Neural progenitor cell (in vitro differentiated cells): ENCODE measurements at places on chromosomes 4 and X. TPM values are rescaled to one million over a fixed set of nuclear protein-coding genes. Genes with fewer than 3 reads are reported as not detected.

DNA sequence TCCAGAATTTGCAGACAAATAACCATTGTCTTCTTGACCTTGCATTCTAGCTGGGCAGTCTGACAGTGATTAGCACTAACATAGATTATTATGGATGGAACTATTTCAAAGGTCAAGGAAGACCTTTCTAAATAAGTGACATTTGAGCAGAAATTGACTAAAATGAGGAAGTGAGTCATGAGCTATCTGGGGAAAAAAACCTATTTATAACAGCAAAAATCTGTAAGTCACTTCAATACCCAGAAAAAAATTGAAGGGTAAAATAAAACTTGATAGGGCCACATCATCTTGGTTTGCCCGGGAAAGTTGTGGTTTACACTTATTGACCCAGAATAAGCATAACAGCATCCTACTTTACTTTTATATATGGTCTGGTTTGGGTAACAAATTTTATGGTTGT lies 414.6 kb upstream of the HS3ST1 start:
- no peak for DNase-seq
- no peak overlapping the region for H3K4me3 ChIP-seq
- H3K27me3 ChIP-seq: no peaks in the 10 kb centered on the region
- H3K27ac ChIP-seq: no peak overlapping the region
- no peaks in the 10 kb centered on the region for H3K36me3 ChIP-seq

- H3K36me3 ChIP-seq: no peaks in the 10 kb centered on the region
- no peaks in the 10 kb centered on the region for H3K4me1 ChIP-seq
- H3K4me3 ChIP-seq: no peak overlapping the region
- no peak for DNase-seq
- H3K27me3 ChIP-seq: no peaks in the 10 kb centered on the region
Observed at GRCh38 chrX:12910423-12911121, 4.2 kb downstream of the TLR8 start.

The BMPR1B gene
- 1.4 and 2.7 TPM in 2 replicates for total RNA-seq

The DIPK2B gene
- not detected in 2 replicates for total RNA-seq

The SMIM10L2A gene
- 1.9 and 5.9 TPM in 2 replicates for total RNA-seq

- H3K27me3 ChIP-seq: no peaks in the 10 kb centered on the region
- H3K4me3 ChIP-seq: no peak overlapping the region
- H3K27ac ChIP-seq: no peak overlapping the region
- H3K4me1 ChIP-seq: no peaks in the 10 kb centered on the region
- H3K36me3 ChIP-seq: no peaks in the 10 kb centered on the region
Observed at GRCh38 chrX:63128509-63128908, 222.6 kb downstream of the SPIN4 start.

The MAGEE2 gene
- total RNA-seq: not detected in 2 replicates

DNA sequence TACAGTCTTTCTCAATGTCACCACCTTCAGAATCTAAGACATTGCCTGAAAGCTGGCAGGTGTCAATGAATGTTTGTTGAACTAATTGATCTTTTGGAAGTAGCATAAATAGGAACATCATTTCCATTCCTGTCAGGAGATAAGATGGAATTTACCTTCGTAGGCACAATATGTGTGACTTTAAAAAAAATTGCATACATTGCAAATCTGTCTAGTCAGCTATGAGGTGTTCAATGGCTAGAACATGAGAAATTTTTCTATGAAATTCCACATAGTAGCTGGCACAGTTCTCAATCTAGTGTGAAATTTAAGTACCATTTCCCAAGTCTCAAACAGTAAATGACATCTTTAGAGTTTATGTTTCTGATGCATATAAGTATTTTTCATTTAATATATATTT lies 10.3 kb downstream of the PAGE2 start:
- H3K4me3 ChIP-seq: no peak overlapping the region
- no peak overlapping the region for H3K27ac ChIP-seq
- DNase-seq: no peak
- no peaks in the 10 kb centered on the region for H3K4me1 ChIP-seq

The RAB9B gene
- 2.2 and 2.4 TPM in 2 replicates for total RNA-seq

The FATE1 gene
- not detected in 2 replicates for total RNA-seq

- H3K4me1 ChIP-seq: peaks cover 5% of the 10 kb centered on the region
- no peak overlapping the region for H3K4me3 ChIP-seq
- no peak overlapping the region for H3K27ac ChIP-seq
- no peaks in the 10 kb centered on the region for H3K36me3 ChIP-seq
Observed at GRCh38 chrX:13009273-13009672, 34.4 kb downstream of the TMSB4X start.

DNA sequence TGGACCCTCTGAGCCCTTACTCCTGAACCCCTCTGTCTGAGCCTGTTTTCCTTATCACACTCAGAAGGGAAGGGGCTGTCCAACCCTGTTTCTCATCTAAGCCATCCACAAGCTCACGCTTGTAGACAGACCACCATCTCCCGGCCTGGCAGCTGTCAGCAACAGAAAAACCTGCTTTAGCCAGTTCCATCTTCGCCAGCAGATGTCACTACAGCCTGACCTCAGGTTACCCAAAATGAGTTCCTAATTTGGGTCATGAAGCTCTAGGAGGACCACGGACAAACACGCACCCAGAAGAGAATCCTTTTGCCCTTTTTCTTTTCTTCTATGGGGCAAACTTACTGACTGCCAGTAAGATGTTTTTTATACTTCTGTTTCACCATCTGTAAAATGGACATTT lies 445.4 kb downstream of the BCOR start:
- peaks cover 23% of the 10 kb centered on the region for H3K4me1 ChIP-seq

DNA sequence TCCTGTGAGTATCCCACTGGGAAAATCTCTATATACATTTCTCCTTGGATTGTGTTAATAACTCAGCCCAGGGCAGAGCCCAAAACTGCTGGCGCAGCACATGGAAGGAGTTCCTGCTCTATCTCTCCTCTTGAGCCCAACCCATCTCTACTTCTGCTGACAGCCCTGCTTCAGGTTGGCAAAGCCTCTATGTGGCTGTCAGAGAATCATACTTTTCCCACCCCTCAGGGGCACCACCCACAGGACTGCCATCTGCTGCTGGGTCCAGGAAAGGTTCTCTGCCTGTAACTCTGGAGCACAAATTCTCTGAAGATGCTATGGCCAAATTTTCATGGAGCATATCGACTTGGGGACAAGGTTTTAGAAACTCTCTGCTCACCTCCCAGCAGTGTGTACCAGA lies 278.5 kb upstream of the EMCN start:
- no peaks in the 10 kb centered on the region for H3K36me3 ChIP-seq
- H3K4me3 ChIP-seq: no peak overlapping the region
- no peak overlapping the region for H3K27ac ChIP-seq
- H3K27me3 ChIP-seq: no peaks in the 10 kb centered on the region

GRCh38 chrX:39661116-39661907 lies 436.4 kb downstream of the BCOR start:
- no peaks in the 10 kb centered on the region for H3K27me3 ChIP-seq
- no peak overlapping the region for H3K27ac ChIP-seq
- no peak for DNase-seq
- H3K4me1 ChIP-seq: no peaks in the 10 kb centered on the region

GRCh38 chr4:166078955-166079354 lies 205.9 kb downstream of the TLL1 start:
- H3K36me3 ChIP-seq: no peaks in the 10 kb centered on the region
- no peak overlapping the region for H3K4me3 ChIP-seq
- H3K27me3 ChIP-seq: no peaks in the 10 kb centered on the region
- H3K27ac ChIP-seq: no peak overlapping the region
- no peaks in the 10 kb centered on the region for H3K4me1 ChIP-seq

- DNase-seq: no peak
- H3K36me3 ChIP-seq: no peaks in the 10 kb centered on the region
- H3K4me3 ChIP-seq: no peak overlapping the region
- H3K27me3 ChIP-seq: peaks cover 23% of the 10 kb centered on the region
Observed at GRCh38 chrX:129647418-129648410, 7.0 kb downstream of the APLN start.

DNA sequence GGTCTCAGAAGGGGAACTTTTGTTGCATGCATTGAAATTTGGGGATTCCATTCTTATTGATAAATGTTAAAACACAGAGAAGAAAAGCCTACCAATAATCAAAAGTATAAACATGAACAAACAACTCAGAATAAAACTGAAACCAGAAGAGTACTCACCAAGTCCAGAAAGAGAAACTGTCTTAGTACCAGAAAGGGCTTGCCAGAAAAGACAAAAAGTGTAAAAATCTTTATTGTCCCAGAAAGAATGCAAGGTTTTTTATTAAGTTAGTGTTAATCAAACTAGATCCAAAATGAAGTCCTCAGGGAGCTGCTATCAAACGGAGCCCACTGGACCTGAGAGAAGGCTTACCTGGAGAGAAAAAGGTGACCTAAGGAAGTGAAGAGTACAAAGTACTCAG lies 897.5 kb downstream of the PCDH7 start:
- no peak for DNase-seq
- H3K27ac ChIP-seq: no peak overlapping the region
- H3K27me3 ChIP-seq: no peaks in the 10 kb centered on the region

DNA sequence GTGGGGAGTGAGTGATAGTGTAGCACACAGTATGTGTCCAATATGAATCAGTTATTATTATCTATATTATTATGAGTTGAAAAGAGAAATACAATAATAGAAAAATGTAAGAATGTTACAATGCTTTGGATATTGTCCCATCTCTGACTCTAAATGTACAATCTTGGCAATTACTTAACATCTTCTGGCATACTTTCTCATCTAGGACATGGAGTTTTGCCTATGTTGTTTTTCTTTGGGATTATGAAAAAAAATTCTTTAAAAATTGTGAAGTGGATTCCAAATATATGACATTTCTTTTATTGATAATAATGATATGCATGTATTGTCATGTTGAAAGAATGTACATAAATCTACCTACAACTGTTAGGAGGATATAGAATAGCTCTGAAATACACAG lies 84.1 kb downstream of the TBCK start:
- no peaks in the 10 kb centered on the region for H3K27me3 ChIP-seq
- no peaks in the 10 kb centered on the region for H3K4me1 ChIP-seq
- no peak overlapping the region for H3K27ac ChIP-seq
- no peak overlapping the region for H3K4me3 ChIP-seq
- peaks cover 7% of the 10 kb centered on the region for H3K36me3 ChIP-seq

DNA sequence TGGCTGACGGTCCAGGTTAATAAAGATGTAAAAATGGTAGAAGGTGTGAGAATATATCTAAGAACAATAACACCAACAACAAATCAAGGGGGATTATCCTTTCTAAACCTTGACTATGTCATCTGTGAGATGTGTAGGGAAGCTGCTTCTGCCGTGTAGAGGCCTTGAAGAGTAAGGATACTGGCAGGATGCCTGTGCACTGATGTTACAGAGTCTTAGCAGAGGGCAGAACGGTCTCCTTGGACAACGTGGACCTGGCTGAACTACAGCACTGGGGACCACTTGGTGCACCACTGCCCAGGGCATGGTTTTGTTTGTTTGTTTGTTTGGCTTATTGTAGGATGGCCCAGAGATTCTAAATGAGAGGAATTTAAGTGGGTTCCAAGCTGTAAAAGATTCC lies 33.5 kb downstream of the GPAT3 start:
- H3K4me1 ChIP-seq: no peaks in the 10 kb centered on the region
- H3K36me3 ChIP-seq: no peaks in the 10 kb centered on the region

The GRIA3 gene
- total RNA-seq: 4.6 and 7.7 TPM in 2 replicates

The ARHGAP6 gene
- total RNA-seq: 1.1 and 1.2 TPM in 2 replicates
